NCI-H1105 treated with DMSO at 0.1 percent for 48 hours (cell line): ENCODE measurements at places on chromosomes 6 and 20.

DNA sequence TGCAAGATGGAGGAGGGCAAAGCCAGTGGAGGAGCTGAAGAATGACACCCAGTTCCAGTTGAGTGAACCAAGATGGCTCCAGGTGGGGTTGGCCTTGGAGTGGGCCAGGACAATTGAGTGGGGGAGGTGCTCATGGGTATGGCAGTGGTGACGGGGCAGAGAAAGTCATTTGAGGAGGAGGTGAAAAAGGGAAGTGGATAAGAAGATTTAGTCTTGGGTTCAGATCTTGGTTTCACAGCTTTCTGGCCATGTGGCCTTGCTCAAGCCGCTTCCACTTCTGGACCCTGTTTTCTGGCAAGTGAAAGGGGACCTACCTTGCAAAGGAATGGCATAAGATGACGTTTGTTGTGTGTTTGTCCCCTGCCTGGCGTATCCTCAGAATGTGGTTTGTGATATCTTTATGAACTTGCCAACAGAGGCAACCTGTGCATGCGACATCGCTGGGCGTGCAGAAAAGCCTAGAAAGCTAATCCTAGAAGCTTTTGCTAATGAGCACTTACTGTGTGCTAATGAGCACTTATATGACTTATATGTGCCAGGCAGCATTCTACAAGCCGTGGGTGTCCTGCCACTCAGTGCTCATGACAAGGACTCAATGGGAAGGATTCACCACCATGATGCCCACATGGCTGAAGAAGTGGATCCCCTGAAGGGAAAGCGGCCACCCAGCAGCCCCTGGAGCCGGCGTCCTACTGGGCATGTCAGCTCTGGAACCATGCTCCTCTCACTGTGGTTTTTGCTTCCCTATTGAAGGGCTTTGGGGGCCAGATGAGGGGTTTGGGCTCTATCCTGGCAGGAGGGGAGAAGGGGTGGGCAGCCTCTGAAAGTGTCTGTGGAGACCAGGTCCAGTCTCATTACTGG, 23.6 kb upstream of the STX16 start:
- no peak for DNase-seq

- no peak for DNase-seq
Measured at GRCh38 chr20:39778431-39778830, 816.3 kb downstream of the DHX35 start.

GRCh38 chr20:10603971-10604864, 69.6 kb downstream of the JAG1 start:
- DNase-seq = no peak

DNA sequence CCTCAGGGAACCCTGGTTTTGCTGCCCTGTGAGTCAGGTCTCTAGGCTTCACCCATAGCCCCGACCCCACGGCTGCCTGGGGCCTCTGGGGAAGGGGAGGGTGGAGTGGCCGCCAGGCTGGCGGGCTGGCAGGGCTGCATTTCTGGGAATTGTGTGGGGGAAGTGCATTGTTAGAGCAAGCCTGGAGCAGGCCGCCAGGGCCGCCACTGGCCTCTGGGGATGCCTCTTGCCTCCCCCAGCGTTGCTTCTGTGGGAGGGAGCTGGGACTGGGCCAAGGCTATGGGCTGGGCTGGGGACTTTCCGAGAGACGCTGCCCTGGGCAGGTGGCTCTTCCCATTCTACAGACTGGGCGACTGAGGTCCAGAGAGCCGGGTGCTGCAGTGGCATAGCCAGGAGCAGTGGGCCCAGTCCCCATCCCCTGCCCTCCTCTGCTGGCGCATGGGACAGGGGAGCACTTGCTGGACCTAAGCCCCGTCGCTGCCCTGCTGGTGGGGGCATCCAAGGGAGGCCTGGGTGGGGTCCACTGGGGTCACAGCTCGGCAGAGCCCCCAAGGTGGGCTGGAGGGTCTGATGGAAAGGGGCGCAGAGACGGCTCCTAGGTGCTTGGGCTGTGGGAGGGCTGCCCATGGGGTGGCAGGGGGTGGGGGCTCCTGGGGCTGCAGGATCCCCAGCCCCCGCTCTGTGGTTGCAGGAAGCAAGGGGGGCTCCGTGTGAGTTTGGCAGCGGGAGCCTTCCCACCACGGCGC, 6.6 kb upstream of the SOX18 start:
- no peak for DNase-seq

GRCh38 chr6:143674483-143675381, 3.0 kb upstream of the PHACTR2 start:
- no peak for DNase-seq

DNA sequence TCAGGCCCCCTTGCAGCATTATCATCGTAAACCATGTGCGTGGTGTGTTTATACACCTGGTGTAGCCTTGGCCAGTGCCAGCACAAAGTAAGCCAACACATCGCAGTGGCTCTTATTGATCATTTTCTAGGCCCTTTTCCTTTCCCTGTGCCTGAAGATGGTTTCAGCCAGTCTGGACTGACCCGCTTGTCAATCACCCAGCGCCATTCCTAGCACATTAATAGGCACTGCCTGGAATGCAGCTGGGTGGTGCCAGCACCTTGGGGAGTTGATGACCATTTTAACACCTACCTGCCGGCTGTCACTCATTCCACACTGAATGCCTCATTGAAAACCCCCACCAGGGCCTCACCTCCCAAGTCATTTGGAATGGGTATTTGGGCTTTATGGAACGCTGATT, 4.9 kb upstream of the UQCC2 start:
- peak; percentile 14 for DNase-seq

DNA sequence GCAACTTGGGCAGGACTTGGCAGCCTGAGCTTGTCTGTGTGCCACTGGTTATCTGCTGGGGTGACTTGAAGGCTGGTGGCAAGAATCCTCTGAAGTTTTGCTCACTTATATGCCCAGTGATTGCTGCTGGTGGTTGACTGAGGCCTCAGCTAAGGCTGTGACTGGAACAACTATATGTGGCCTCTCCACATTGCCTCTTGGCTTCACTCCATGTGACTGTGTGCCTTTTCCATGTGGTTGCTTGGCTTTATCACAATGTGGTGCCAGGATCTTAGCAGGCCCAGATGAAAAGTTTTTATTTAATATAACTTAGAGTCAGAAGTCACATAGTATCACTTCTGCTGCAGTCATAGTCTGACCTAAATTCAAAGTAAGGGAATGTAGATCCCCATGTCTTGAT, 104.5 kb downstream of the ADAT2 start:
- no peak for DNase-seq

DNA sequence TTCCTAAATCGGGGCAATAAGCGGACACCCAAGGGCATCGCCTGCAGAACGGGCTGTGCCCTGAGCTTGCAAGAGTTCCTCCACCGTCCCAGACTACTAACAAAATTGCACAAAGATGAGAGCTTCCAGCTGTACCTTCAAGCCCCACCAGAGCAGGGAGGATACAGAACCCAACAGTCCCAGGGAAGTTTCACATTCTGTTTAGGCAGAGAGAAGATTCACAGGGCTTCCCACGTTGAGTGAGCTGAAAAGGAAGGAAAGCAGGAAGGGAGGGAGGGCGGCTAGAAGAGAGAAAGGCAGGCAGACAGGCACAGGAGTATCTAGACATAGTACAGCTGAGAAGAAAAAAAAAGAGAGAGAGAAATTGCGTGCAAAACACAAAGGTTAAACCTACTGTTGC, 112.6 kb upstream of the AFDN start:
- no peak for DNase-seq

- DNase-seq = no peak
Measured at GRCh38 chr6:160998766-160999165, 7.2 kb downstream of the MAP3K4 start.

DNA sequence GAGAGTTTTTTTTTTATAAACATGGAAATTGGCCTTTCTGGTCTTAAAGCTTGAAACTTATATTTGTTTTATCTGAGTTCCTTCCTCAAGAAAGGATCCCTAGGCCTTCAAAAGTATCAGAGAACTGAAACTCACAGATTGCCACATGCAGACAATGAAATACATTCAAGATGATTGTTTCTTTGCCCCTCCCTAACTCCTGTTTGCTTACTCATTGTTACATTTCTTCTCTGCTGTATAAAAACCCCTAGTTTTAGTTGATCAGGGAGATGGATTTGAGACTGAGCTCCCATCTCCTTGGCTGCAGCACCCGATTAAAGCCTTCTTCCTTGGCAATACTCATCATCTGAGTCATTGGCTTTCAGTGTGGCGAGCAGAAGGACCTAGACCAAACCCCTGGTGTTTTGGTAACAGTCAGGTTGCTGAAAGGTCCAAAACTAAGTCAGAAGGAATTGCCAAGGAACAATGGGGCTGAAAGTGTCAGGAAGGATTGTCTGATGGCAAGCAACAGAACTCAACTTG, 132.3 kb upstream of the SULF2 start:
- DNase-seq = no peak

- DNase-seq = peak; percentile 98
Measured at GRCh38 chr20:32535953-32536823, 48.9 kb downstream of the NOL4L start.

DNA sequence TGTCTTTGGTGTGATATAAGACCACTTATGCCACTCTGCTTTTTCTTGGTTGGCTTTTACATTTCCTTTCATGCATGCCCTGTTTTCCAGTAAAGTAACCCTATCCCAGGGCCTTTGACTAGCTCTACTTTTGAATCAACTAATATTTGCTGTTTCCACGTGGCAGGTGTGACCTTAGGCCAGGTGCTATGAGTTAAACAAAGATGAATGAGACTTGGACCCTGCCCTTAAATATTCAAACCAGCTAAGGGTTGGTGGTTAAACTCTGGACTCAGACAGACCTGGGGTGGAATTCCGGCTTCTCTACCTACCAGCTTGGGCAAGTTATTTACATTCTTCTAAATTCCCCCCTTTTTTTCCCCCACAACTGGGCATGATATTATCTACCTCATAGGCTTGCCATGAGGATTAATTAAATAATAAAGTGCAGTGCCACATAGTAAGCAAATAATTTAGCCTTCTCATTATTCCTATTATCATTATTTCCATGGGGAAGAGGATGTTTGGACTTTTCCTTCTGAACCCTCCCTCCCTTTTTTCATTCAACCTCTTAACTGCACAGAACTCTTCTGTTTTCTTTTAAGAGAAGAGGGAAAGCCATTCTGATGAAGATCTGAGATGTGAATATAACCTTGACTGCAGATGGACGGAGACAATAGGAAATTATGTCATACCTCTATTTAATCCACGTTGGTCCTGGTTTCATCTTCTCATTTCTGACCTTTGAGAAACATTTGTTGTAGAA, 143.6 kb upstream of the TNFAIP3 start:
- DNase-seq = no peak
